ENCODE measurements at places on chromosomes 11 and 22. TPM values are rescaled to one million over a fixed set of nuclear protein-coding genes. Genes with fewer than 3 reads are reported as not detected.

GRCh38 chr11:75656044-75656727 is 12.7 kb downstream of the MAP6 start:
- DNase-seq: no peak

Gene KIRREL3
- 1.9 TPM for total RNA-seq

Gene NLRP6
- not detected for total RNA-seq

GRCh38 chr11:64876835-64877341 is 1.5 kb downstream of the EHD1 start:
- DNase-seq: no peak

Gene HBB
- total RNA-seq: not detected

Gene GLB1L2
- 0.21 TPM for total RNA-seq

Gene RIMBP3C
- total RNA-seq: 0.68 TPM

DNA sequence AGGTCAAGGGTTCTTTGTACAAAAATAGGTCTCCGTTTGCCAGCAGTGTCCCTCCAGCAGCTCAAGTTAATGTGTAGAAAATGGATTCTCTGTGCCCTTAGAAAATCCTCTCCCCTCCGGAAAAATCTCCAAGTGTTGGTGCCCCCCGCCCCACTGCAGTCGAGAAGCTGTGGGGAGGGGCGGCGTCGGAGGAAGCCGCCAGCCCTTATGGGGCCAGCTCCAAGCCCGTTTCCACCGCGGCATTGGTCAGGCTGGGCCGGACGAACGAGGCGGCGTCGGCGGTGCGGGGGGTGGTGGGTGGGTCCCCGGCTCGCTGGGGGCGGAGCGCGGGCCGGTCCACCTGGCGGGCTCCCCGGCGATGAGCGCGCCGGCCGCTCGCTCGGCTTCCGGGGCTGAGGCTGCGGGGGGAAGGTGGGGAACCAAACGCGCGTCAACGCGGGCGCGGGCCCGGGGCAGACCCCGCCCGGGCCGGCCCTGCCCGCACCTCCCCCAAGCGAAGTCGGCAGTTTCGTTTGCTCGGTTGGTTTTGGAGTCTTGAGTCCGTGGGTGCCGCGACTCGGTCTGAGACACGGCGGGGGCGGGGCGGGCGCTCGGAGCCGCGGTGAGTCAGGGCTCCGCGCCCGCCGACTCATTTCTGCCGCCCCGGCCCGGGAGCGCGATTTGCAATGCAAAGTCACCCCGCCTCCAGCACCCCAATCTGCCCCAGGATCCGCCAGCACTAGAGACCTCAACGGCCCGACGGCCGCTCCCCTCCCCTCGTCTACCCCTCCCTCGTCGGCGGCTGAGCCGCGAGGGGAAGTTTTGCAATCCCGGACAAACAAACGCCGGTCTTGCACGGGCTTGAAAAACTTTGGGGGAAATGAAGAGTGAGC is 1.4 kb downstream of the ASCL2 start:
- no peak for DNase-seq

All from osteocyte (in vitro differentiated cells).